ENCODE measurements at places on chromosomes 7 and 10.

- no peak for DNase-seq
Observed at GRCh38 chr7:13386741-13387140, 602.7 kb downstream of the ETV1 start.

DNA sequence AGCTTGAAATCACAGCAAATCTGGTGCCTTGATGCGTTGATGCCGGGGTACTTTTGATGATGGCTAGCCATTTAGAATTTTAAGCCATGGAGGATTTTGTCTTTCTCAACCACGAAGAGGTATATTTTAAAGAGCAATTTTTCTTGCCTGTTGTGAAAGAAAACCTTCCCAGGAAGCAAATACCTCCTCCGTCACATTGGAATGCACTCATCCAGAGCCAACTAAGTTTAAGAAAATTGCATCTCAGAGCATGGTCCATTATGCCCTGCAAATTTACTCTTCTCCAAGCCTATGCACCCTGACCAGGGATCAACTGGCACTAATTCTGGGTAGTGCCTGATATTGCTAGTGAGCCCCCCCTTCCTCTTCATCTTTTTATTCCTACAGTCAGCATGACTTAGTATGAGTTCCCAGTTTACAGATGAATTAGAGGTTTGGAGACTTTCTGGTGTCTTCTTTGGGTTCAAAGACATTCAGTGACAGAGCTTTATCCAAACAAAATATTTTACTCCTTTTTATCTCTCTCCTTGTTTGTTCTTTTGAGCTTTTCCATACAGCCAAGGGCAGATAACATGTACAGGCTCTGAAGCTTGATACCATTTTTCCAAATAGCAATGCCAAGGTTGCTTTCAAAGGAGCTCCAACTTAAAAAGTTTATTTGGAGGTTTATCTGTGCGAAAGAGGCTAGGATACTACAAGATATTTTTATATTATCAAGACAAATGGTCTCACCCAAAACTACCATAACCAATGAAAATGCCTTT lies 56.6 kb upstream of the ANK3 start:
- DNase-seq: no peak

DNA sequence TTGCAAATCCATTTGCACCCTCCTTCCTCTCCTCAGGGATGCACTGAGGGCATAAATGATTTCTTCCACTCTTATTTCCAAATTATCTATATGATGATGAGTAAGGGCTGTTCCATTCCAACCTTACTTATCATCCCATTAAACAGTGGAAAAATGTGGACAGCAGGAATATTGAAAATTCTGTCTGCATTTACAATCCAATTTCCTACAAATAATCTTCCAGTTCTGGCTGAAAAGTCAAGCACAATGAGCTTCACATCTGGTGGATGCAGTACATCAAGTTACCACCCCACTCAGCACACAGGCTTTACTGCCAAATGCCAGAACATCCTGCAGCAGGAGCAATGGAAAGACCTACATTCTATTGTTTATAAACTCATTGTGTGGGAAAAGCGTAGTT lies 345.0 kb upstream of the STEAP1 start:
- DNase-seq: no peak

DNA sequence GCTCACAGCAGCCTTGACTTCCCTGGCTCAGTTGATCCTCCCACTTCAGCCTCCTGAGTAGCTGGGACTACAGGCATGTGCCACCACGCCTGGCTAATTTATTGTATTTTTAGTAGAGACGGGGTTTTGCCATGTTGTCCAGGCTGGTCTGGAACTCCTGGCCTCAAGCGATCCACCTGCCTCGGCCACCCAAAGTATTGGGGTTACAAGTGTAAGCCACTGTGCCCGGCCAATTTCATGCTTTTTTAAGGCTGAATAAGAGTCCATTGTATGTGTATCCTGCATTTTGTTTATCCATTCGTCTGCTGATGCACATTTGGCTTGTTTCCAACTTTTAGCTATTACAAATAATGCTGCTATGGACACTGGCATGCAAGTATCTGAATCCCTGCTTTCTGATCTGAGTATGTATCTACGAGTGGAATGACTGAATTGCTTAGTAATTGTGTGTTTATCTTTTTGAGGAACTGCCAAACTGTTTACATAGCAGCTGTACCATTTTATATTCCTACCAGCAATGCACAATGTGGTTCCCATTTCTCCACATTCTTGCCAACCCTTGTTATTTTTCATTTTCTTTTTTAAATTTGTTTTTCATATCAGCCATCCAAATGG lies 37.3 kb upstream of the TPST1 start:
- DNase-seq: no peak

DNA sequence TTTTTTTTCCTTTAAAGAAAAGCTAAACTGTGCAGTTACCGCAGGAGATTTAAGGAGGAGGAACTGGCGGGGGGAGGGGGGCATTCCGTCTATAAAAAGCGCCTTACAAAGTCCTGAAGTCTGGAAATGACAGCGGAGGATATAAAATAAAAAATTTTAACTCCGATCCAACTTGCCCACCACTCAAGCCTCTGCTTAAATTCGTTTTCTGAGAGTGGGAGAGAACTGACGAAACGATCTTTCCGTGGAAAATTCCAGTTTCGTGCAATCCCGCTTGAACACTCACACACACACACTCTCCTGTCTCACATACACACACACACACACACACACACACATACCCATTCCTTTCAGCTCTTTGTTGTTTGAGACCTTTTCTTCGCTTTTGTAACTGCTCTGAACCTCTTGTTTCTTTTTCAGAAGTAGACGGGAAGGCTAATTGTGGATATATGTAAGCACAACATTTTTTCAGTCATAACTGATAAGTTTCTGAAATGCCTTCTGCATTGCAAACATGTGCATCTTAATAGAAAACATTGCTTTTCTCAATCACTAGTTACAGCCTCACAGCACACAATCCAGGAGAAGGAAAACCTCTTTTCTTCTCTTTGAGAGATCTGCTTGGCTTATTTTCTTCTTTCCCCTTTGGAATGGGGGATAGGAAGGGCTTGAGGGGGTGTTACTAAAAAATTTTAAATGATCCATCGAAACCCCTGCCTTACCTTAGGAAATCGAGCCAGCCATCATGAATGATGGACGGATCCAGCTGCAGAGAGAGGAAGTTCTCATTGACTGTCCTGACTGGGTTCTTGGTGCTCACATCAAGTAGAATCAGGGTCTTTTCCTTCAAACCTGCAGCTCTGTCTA lies 628 bp downstream of the HPSE2 start:
- no peak for DNase-seq

GRCh38 chr10:128084364-128084763 lies 41.9 kb downstream of the MKI67 start:
- DNase-seq: no peak

DNA sequence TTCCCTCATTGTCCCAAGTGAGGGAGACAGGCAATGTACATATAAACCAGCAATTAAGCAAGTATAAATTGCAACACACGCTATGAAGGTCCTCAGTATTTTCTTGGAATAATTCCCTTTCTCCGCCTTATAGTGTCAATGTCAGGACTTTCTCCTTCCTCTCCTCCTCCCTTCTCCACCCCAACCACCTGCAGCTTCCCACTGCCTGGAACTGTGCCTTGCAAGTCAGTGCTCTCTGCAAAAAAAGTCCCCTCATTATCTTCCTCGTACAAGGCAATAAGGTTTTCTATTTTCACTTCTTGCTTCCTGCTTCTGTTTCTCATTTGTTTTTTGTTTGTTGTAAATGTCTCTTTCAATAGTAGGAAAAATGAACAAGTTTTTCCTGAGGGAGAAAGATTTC lies 111.7 kb downstream of the GPR26 start:
- no peak for DNase-seq

- no peak for DNase-seq
Observed at GRCh38 chr10:127526161-127526560, 22.9 kb upstream of the NPS start.
